ENCODE measurements at places on chromosomes 7 and 10.

DNA sequence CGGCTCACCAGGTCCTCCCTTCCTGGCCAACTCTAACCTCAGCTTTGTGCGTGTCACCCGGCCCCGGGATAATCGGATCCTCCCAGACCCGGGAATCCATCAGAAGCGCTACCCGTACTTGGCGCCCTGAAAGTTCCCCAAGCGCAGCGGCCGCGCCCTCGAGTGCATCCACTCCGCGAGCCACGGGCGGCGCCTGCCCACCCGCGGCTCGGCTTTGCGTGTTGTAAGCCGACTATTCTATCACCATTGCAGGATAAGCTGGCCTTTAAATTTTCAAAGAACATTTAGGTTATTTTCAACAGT, 35.7 kb upstream of the EBLN1 start:
- DNase-seq = no peak

DNA sequence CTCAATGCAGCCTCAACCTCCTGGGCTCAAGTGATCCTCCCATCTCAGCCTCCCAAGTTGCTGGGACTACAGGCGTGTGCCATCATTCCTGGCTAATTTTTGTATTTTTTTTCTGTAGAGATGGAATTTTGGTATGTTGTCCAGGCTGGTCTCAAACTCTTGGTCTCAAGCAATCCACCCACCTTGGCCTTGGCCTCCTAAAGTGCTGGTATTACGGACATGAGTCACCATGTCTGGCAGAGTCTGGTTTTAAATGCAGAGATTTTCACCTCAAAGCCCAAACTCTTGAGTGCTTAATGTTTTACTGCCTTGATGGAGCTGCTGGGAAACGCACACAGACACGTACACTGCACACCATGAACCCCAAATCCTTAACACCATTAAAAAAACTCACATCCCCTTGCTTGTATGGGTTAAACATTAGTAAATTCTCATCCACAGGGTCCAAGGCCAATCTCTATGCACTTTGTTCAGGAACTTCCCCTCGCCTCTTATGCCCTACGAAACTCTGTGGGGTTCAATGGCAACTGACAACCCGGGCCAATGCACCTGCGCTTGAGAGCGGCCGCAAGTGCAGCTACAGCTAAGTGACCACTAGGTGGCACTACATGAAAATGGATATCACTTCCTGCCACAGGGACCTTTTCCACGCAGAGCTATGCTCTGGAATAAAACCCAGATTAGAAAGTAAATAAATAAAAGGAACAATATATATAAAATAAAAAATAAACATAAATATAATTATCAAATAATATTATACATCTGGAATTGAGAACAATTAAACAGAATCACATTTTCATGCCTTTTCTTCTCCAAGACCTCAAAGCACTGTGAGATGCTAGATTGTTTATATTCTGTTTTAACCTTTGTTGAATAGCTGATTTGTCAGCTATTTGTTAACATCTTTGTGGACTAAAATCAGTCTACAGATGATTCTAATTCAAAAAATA, 66.9 kb upstream of the AFAP1L2 start:
- peak; percentile 21 for DNase-seq

DNA sequence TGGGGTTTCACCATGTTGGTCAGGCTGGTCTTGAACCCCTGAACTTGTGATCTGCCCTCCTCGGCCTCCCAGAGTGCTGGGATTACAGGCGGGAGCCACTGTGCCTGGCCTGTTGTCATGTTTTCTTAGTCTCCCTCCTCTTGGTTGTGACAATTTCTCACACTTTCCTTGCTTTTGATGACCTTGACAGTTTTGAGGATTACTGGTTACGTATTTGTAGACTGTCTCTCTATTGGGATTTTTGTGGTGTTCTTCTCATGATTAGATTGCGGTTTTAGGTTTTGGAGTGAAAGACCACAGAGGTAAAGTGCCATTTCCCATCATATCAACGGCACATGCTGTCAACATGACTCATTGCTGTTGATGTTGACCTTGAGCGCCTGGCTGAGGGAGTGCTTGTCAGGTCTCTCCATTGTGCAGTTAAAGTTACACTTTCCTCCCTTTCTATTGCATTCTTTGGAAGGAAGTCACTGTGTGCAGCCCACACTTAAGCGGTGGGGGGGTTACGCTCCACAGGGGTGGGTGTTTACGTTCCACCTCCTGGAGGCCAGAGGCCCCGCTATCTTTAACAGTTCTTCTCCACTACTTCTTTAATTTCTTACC, 10.8 kb downstream of the NEURL1 start:
- DNase-seq = no peak

DNA sequence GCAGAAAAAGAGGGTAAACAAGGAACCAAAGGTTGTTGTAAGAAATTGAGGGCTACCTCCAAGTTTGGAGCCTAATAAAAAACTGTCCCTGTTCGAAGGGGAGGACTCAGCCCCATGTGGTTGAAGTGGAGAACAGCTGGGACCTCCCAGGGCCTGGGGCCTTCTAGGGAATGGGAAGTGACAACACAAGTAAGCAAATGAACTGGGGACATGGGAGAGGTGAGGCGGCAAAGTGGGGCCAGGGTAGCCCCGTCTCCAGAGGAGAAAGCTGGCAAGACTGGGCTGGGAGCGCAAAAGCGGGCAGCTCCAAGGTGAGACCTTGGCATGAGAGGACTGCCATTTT, 198.1 kb downstream of the ZNF438 start:
- DNase-seq = no peak

- no peak for DNase-seq
These were observed 61.4 kb downstream of the ASB13 start for GRCh38 chr10:5604961-5605360.

DNA sequence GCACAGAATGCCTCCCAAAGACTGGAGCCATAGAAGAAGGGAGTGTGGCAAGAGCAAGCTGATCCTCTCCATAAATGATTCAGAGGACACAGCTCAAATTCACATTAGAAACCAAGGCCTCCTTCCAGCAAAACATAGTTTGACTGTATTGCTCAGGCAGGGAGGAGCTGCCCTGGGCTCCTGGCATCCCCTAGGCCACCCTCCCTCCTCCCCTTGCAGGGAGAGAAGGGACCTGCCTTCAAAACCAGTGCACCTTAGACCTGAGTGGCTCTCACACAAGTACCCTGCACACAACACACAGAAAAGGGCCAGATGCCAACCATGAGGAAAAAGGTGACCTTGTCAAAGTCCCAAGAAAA, 64.7 kb downstream of the CREB3L2 start:
- DNase-seq = no peak

DNA sequence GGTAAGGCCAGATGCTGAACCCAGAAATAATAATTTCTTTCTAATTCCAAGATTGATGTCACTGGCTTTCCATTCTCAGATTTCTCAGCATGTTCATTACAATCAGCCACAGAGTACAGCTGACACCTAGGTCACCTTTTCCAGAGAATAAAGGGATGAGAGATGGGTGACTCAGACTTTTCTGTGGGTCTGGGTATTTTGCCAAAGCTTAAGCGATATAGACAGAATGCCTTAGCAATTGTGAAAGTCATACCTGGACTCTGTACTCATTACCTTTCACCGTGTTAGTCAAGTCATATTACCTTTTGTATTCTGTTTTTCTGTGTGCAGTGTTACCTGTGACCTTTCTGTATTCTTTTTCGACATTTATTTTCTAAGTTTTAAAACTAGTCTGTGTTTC, 10.6 kb upstream of the PRTFDC1 start:
- DNase-seq = no peak

- DNase-seq = no peak
These were observed 54.3 kb upstream of the NRP1 start for GRCh38 chr10:33388785-33389184.

- DNase-seq = no peak
These were observed 147.6 kb upstream of the C7orf33 start for GRCh38 chr7:148442933-148443332.

GRCh38 chr7:66950763-66951162, 29.7 kb downstream of the TMEM248 start:
- no peak for DNase-seq

- no peak for DNase-seq
These were observed 803.0 kb downstream of the GRM8 start for GRCh38 chr7:126449611-126450268.

DNA sequence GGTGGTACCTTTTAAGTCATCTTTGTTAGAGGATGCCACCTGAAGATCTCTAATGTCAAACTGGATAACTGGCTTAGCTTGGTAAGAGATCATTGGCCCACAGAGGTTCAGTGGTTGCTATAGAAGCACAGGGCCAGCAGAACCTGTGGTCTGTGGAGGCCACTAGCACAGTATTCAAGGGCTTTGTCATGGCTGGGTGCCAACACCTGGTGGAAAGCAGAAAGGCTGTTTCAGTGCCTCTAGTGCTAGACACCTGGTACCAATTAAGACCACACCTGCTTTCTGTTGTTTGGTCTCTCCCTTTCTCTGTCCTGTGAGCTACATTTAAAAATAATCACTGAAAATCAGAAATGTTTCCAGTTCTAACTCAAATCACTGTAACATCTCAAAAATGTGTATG, 10.0 kb upstream of the PCGF5 start:
- DNase-seq = peak; percentile 34

- no peak for DNase-seq
These were observed 15.3 kb upstream of the AKR1C1 start for GRCh38 chr10:4947635-4948596.

- peak; percentile 73 for DNase-seq
These were observed at the start of gene IGFBP3 for GRCh38 chr7:45920502-45921380. IGFBP3 (minus strand) TSS chr7:45921272; CDS start chr7:45921140, 132 bp downstream.

- DNase-seq = no peak
These were observed 9.8 kb upstream of the GPR37 start for GRCh38 chr7:124775422-124775821.

DNA sequence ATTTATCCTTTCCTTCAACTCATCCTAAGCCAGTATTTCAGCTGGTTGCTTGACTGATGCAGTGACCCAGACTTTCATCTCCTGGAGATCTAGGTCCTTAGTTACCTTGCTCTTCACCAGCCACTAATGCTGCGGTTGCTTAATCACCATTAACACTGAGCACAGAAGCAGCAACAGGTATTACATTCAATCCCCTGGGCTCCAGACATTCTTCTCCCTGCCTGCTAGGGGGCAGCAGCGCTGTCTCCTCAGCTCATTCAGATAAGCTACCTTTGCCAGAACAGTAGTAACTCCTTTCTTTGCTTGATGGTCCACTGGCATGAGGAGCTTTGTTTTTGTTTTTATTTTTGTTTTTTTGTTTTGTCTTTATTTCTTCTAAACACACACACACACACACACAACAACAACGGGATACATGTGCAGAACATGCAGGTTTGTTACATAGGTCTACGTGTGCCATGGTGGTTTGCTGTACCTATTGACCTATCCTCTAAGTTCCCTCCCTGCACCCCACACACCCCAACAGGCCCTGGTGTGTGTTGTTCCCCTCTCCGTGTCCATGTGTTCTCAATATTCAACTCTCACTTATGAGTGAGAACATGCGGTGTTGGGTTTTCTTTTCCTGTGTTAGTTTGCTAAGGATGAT, 1043.2 kb upstream of the C7orf33 start:
- DNase-seq = peak; percentile 63

GRCh38 chr7:38753347-38753746, 122.2 kb upstream of the AMPH start:
- DNase-seq = no peak

DNA sequence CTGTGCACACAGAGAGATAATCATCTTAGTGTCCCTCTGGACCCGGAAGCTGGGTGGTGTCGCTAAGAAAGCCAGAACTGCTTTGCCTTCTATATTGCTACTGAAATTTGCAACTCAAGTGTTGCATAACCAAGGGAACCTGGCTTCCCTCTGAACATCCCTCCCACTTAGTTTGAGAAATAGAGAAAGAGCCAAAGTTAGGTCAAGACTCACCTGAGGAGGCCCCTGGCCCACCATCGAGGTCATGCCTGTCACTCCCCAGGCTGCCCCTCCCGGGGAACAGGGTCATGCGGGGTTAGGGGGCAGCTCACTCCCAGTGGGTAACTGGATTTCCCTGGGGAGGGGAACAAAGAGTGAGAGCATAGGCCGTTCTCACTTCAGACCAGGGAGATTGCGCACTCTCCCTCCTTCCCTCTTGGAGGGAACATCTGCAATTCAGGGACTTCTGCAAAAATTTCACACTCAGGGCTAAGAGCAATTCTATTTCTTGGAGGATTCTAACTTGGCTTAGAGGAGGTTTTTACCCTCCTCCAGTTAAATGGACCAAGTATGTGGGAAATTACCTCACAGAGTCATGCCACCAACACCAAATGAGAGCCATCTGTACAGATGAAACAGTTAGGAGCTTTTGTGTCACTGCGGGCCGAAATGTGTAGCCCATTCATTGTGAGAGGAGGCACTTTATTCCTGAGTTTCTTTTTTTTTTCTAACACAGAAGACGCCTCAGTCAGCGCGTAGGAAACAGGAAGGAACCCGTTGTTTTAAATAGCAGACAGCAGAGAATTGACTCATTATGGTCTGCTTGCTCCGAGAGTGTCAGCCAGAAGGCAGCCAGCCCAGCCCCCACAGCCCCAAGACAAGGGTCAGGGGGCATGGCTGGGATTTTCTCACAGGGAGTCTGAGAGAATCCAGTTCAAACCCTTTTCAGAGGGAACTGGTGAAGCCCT, 221.3 kb downstream of the ARHGAP12 start:
- DNase-seq = peak; percentile 34

DNA sequence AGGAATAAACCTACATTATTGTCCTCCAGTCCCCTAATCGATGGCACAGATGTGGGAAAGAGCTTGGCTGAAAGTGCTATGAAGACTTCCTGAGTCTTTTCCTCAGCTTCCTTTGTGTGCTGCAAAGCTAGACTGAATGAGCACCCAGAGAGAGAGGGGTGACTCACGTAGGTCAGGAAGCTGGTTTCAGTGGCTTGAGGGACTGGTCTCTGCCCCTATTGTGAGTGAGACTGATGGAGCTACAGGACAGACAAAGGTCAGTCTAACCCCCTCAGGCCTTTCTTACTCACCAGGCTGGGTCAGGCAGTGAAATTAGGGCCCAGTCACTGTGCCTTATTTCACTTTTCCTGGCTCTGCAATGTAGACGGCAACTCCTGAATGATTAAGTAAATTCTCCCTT, 171.1 kb upstream of the GRB10 start:
- no peak for DNase-seq

DNA sequence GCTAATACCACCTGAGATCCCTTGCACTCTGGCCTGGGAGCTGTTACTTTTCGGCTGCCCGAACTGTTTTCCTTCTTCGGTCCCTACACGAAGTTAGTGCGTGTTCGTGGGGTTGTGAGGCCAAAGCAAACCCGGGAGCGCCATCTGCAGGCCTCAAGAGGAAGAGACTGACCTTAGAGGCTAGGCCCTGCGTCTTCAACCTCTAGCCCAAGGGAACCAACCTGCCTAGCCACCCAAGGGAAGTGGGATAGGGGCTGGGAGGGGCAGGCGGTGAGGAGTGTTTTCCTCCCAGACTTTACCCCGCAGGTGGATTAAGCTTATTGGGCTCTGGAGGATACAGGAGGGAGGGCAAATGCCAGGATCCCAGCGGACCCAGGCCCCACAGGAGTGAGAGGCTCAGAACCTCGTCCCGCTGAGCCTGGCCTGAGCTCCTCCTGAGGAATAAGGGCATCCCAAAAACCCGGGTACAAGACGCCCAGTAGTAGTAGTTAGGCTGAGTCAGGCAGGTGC, 1.7 kb upstream of the PAX2 start:
- DNase-seq = peak; percentile 51

DNA sequence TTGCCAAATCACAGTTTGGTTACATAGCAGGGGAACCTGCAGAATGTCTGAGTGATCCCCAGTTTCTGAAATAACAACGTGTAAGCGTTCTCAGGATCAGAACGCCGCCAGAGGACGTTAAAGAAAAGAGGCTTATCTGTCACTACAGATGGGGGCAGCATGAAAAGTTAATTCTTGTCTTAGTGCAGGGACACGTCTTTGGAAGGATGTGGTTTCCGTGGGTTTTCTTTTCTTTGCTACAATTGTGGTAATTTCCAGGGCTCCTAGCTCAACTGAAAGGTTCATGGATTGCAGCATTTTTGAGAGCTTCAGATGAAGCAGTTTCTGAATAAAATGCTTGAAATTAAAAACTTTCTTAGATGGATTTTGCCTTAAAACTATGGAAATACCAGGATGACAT, 106.6 kb downstream of the PRKCQ start:
- no peak for DNase-seq

Measured in NCI-H524 (cell line).